Fibroblast of upper back skin (primary cell): ENCODE measurements at places on chromosomes 4 and X.

- DNase-seq, result no peak
Observed at GRCh38 chr4:77393996-77394395, 211.6 kb upstream of the CXCL13 start.

DNA sequence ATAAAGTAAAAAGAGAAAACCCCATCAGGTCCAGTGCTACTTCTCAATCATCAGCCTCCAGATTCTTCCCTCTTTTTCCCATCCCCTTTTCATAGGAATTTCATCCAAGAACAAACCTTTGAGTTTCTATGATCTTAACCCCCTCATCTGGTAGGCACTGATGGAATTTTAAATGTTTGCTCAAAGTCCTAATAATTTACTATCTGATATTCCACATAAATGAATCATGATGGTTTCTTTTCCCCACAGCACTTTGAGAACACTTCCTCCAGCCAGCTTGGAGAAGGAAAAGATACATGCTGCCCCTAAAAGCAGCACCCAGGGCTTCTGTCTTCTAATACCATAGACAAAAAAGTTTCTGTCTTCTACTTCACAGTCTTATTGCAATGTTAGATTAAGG lies 19.4 kb upstream of the KLHL8 start:
- peak; percentile 32 for DNase-seq

GRCh38 chr4:101556842-101557241 lies 209.5 kb upstream of the PPP3CA start:
- no peak for DNase-seq

DNA sequence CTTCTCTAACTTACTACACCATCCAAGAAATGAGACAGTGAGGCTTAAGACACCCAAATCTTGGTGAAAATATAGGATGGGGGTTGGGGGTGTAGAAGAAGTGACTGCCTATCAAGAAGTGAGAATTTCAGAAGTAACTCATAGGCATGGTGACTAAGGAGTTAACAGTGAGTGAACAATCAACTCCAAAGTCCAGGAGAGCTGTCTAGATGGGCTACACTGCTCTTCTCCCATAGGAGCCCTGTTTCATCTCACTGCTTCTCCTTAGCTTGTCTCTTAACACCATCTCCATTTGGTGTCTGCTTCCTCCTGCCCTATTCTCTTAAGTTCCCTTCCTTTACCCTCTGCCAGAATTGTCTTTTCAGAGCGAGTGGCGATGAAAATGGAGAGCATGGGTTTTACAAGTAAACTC lies 22.7 kb downstream of the FABP2 start:
- no peak for DNase-seq

DNA sequence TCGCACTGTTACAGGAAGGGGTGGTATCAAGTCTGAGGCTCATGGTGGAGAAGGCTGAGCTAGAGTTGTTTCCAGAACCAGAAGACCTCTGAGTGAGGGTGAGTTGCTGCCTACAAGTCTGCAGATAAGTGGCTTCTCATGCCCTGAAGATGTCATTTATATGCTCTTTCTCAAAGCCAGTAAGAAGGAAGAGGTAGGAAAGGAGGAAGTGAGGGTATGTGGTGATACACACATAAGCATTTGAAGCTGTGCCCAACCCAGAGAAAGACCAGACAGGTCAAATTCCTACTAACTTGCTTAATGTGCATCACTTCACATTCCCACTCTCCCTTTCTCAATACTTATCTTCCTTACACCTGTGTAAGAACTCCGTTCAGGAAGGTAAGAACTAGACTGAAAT lies at the start of gene PPBP:
PPBP (minus strand) TSS at position 130 of the 400 bp plus-strand sequence; CDS start at position 43, 87 bp downstream.
- no peak for DNase-seq

GRCh38 chr4:81796790-81797528 lies 325.3 kb upstream of the RASGEF1B start:
- no peak for DNase-seq

- DNase-seq, result no peak
Observed at GRCh38 chrX:34140816-34141215, 8.7 kb upstream of the FAM47A start.

- peak; percentile 82 for DNase-seq
Observed at GRCh38 chr4:7328913-7329638, 105.7 kb downstream of the PSAPL1 start.

DNA sequence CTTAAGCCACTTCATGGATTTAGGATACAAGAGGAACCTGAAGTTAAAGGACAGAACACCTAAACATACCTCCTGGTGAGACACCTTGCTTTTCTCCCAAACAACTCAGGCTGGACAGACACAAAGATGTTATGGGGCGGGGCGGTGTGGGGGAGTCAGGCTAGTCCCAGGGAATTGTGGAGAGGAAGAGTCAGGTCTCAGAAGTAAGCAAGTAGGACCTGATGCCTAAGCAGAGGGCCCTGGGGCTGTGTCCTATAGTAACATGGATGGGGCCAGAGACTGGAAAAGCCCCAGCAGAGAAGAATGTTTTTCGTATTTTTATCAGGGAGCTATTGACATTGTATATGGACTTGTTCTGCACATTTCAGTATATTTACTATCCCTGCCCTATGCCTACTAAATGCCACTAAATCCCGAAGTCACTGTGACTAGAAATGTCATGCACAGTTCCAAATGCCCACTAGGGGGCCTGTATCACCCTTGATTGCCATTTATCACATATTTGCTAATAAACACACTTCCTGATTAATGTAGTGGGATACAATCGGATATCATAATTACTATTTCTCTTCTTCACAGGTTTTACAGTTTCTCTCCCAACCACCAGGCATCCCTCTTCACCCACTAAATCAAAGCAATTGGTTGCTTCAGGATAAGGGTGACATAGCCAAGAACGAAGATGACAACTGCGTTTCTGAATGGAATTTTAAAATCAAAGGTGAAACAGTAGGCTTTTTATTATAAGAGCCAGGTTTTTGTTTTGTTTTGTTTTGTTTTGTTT lies 23.8 kb upstream of the ARHGAP10 start:
- DNase-seq, result peak; percentile 43

GRCh38 chr4:129014566-129015509 lies 78.5 kb downstream of the SCLT1 start:
- no peak for DNase-seq

GRCh38 chrX:95058815-95059214 lies 1384.8 kb downstream of the FAM133A start:
- DNase-seq, result peak; percentile 84

DNA sequence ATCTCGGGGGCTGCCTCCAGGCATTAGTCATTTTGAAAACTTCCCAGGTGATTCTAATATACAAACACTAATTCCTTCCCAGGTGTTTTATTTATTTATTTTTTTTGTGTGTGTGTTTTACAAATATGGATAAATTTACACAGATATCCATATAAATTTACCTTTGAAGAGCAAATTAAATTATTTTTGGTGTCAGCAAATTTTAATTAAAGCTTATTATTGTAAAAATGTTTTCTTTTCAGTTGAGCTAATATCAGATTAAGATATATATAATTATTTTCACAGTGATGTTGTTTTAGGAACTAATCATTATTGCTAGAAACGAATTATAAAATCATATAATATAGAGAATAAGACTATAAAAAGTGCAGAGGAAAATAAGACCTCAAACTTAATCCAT lies 62.0 kb upstream of the FREM3 start:
- DNase-seq, result no peak

DNA sequence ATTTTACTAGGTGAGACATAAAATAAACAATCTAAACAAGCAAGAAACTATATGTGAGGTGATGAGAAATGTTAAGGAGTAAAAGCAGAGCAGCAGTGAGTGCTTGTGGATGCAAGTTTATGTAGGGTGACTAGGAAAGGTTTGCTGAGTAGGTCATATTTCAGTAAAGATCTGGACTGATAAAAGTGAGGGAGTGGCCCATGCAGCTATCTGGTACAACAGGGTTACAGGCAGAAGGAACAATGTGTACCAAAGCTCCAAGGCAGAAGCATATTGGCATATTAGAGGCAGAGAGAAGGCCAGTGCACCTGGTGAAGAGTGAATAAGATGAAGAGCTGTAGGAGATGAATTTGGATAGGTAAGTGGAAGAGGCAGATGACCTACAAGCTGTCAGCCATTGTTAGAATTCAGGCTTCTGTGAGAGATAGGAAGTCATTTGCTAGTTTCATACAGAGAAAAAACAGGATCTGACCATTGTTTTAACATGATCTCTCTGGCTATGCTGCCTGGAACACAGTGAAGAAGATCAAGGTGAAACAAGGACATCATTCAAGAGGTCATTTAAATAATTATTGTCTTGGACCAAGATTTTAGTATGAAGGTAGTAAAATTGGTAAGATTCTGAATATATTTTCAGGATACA lies 274.6 kb downstream of the ANKRD50 start:
- DNase-seq, result no peak

DNA sequence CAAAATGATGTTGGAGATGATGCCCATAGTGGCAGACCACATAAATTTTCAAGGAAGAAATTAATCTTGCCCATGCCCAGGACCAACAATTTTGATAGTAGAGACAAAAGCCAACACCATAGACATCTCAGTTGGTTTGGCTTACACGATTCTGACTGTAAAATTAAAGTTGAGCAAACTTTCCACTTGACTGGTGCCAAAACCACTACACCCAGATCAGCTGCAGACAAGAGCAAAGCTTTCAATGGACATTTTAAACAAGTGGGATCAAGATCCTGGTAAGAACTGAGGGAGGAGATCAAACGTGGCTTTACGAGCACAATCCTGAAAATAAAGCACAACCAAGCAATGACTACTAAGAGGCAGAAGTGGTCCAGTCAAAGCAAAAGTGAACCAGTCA lies 90.7 kb downstream of the PAPSS1 start:
- no peak for DNase-seq

DNA sequence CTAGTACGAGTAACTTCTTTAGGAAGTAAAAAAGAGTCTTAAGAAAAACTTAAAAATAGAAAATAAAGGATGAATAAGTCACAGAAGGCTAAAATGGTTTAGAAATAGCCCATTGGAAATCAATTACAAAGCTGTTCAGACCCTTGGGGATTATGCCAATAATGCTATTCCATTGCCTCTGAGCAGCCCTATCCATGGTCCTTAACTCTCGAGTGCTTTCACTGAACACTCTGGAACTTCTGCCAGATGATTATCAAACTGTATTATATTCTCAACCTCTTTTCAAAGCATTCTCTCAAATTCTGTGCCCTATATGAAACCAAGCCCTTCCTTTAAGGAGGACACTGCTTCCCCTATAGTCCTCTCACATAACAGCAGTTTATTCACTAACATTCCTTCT lies 17.0 kb downstream of the SLC9B1 start:
- DNase-seq, result peak; percentile 45

DNA sequence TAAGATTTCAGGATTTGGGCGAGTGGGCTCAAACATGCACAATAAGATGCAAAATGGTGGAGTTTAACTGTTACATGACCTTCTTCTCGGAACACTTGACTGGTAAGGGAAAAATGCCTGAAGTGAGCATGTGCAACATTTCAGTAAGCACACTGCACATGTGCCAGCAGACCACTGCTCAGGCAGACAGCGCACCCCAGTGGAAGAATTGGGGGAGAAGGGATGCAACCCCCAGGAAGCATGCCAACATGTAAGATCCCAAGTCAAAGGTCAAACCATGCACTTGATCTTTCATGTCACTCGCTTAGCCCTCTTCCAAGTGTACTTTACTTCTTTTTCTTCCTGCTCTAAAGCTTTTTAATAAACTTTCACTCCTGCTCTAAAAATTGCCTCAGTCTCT lies 256.3 kb downstream of the CENPC start:
- no peak for DNase-seq

GRCh38 chr4:76214177-76214675 lies 602 bp upstream of the SCARB2 start:
- no peak for DNase-seq

DNA sequence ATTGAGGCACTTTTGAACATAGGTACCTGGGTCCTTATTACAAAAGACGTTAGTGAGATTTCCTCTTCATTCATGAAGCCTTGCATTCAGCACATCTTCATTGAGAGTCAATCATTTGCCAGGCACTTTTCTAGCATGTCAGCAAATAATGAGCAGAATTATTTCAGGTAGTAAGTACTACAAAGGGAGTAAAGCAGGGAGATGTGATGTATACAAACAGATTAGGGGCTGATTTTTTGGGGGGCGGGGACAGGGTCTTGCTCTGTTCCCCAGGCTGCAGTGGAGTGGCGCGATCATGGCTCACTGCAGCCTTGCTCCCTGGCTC lies 638 bp upstream of the CCKAR start:
- DNase-seq, result no peak

- no peak for DNase-seq
Observed at GRCh38 chrX:65491620-65492019, 43.0 kb downstream of the LAS1L start.

GRCh38 chr4:184729946-184730345 lies 4.0 kb downstream of the CENPU start:
- DNase-seq, result no peak

DNA sequence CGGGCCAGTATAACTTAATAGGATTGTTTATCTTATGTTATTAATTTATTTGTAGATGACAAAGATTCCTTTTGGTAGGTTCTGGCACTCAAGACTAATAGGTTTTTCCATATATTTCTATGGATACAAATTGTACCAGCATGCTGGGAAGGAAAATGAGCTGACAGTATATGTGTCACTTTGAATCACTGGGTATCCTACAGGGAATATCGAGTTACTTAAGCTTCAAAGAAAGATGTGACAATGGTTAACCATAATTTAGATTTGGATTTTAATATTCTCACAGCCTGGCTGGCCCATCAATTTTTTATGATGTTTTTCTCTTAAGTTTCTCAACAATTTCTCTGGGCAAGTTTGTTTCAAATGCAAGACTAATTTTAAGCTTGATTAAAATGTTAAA lies 498.8 kb upstream of the FTHL17 start:
- DNase-seq, result no peak

DNA sequence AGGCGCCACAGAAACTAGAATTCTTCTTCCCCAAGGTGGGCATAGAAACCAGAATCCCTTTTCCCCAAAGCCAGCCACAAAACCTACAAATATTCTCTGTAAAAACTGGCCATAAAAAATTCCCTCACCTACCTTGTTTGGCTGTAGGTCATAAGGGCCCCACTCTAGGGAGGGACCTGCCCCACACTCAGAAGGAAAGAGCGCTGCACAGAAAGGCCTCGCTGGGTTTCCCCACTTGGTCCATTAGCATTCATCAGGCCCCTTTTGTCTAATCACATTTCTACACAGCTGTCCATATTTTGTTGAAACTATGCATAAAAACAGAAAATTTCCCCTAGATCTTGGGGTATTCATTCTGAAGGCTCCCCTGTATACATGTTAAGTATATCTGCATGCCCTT lies 54.1 kb downstream of the PHKA2 start:
- DNase-seq, result no peak

DNA sequence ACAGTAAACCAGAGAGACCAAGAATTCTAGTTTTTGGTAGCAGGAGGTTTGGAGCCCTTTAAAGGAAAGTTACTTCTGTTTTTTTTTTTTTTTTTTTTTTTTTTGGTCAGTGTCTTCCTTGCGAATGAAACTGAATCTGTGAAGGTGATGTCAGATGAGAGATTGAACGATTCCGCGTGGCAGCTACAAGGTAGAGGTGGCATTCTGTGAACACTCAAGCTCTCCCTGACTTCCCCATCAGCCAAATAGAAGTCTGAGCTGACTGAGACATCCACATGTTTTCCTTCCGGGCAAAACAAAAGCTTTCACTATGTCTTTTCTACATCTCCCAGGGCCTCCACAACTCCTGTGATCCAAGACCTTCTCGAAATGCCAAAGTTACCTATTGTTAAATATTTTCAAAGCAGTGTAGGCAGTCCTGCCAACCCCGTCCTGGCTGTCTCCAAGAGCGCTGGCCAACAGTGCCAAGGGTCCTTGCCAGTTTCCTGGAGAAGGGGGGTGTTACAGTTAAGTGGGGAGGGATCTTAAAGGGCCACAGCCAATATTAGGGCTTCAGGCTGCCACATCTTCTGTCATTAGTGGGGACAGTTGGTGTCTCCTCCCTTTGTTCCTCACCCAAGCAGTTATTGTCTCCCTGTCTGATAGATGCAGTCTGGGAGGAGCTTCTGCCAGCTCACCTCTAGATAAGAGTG lies 102.9 kb upstream of the SLC34A2 start:
- no peak for DNase-seq
